MV-4-11 (cell line): ENCODE measurements at places on chromosomes 4 and X.

- no peak for DNase-seq
These were observed 65.3 kb downstream of the PDGFC start for GRCh38 chr4:156906325-156906724.

DNA sequence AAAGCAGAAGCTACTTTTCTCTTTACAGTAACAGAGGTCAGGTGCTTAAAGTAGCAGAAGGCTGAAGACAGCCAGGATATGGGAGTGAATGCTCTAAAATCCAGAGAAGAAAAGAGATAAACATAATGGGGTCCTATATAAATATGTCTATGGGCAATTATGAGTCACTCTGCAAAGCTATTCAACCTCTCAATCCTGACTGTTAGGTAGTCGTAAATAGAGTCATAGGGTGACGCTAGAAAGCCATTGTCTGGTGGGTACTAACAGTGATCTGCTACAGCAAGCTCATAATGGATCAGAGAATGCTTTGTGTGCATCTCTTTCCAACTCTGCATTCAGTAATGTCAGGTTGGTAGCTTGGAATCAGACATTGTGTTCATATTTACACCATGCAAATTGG is 53.5 kb upstream of the PDE5A start:
- no peak for DNase-seq

- DNase-seq = peak; percentile 11
These were observed 204.5 kb downstream of the SLC7A11 start for GRCh38 chr4:138037696-138038095.

DNA sequence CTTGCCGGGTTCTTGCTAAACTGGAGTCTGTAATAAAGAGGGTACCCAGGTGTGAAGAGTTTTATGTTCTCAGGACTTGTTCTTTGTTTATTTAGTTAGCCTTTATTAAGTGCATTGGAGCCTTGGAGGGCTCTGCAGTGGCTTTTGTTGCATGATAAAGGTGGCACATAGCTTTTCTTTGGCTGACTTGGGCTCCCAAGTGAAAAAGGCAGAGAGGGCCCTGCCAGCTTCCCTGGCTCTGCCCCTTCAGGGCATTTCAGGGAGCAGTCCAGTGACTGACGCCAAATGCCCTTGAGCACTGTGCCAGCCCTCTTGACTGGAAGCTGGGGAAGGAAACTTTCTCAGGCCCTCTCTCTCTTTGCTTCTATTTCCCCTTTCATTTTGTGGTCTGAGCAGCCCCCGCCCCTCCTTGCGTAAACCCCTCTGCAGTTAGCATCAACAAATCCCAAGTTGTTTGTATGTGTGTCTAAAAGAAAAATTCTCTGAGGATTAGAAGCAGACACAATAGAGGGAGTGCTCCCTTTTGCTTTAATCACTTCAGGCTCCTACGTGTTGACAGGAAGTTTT is 152.2 kb downstream of the NHS start:
- DNase-seq = peak; percentile 57

DNA sequence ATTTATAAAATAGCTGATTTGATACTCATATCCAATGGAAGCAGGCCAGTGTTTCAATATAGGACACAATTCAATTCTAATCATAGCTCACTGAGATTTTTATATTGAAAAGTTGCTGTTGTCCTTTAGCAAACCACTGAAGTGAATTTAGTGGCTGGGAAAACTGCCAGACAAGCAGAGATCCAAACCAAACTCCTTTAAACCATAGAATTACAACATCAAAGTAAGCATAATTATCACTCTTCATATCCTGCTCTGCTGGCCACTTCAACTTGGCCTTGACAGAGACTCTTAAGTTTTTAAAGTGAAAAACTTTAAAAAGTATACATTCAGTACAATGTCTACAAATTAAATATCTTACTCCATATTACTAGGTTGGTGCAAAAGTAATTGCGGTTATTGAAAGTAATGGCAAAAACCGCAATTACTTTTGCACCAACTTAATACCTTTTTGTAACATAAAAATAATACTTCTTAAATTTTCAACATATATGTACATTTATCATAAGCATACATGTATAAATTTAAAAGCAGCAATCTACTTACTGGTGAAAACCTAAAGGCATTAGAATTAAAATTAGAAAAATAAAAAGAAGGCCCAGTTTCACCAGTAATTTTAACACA is 433.0 kb downstream of the PCDH10 start:
- no peak for DNase-seq

DNA sequence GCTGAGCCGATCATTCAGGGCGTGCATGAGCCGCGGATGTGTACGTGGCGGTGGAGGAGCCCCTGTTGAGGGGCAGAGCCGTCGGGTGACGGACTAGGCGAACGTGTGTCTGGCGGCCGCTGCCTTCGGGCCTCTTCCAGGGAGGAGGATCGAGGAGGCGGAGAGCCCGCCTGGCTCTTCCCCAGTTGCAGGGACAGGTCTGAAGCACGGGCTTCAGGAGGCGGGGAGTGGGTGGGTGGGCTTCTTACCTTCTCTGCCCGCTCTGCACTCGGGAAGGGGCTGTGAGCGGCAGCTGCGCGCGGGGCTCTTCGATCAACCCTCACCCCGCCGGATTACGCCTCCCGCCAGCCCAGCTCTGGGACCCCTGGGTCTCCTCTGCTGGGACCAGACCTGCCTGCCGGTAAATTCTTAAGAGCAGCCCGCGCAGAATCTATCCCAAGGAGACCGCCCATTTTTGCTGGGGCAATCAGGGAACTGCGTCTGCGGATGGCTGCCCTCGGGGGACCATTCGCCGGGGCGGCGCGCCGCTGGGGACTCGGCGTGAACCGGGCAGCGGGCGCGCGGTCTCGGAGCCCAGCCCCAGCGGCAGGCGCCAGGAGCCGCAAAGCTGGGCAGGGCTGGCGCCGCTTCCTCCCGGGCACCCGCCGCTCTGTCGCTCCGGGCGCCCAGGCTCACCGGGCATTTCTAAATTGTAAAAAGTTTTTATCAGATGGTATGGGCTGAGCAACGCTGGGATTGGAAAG is 4.9 kb downstream of the PLAC8 start:
- DNase-seq = no peak

DNA sequence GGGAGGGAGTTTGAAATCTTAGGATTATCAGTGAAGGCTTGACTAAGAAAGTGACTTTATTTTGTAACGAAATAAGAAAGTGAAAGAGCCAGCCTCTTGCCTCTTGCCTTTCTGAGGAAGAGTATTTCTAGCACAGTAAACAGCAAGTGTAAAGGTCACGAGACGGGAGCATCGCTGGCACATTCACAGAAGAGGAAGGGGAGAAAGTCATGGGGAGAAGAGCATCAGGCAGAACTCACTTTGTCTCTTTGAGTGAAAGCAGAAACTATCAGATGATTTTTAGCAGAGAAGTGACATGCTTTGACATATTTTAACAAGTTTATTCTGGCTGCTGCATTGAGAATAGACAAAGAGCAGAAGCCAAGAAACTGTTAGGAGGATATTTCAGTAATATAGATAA is 313.8 kb downstream of the CAMK2D start:
- DNase-seq = peak; percentile 72

DNA sequence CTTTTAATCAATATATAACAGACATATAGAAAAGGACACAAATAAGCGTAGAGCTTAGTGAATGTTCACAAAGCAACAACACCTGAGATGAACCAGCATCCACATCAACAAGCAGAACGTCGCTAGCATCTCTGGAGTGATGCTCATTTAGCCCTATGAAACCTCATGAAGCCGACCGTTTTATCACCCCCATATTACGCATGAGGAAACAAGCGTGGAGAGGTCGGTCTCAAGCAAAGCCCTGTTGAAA is 524 bp upstream of the RPS3A start:
- no peak for DNase-seq

- DNase-seq = no peak
These were observed 296.1 kb upstream of the LDB2 start for GRCh38 chr4:17194586-17194985.

DNA sequence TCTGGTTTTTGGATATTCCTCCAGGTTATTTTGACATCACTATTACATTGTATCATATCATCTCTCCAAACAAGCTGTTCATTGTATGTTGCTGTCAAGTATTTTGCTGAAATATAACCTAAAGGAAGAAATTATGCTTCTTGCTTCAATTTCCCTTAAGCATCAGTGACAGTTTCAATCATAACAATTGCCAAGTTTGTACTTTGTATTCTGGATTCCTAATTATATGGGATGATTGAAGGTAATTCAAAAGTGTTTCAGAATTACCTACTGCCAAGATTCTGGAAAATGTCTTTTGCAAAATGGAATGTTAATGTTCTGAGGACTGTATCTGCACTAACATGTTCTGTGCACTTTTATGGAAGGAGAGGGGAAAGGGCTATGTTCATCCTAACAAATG is 228.7 kb downstream of the PRDM5 start:
- DNase-seq = no peak

- no peak for DNase-seq
These were observed 132.7 kb downstream of the TRAM1L1 start for GRCh38 chr4:116952530-116953136.

DNA sequence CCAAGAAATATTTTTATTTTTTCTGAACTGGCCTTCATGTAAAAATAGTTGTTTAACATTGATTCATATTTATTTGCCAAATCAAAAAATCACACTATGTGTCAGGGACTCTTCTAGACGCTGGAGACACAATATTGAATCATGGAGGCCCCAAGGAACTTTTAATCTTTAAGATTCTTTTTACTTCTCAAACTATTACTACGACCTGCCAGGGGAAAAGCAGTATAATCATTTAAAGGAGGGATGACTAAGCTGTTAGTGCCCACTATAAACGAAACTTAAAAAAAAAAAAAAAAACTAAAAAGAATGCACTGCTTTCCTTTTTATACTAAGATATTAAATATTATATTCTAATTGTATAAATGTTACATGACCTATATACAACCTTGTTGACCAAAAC is 84.7 kb downstream of the PPA2 start:
- no peak for DNase-seq

GRCh38 chr4:67885762-67886161 is 2.0 kb upstream of the TMPRSS11D start:
- DNase-seq = no peak

DNA sequence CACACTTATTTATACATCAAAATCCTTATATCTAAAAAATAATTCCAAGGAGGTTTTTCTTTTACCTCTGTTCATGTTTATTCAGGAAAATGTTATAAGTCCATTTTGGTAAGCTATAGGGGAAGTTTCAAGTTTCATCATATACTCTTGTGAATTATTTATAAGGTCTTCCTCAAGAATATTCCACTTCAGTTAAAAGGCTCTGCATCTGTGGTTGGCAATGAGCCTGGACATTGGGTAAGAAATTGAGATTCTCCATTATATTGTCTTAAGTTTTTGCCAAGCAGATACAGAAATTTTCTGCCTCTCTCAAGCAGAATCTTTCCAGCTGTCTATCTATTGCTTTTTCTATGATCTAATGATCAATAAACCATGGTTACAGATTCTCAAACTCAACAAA is 641.9 kb downstream of the NLGN4X start:
- DNase-seq = no peak

GRCh38 chr4:82381661-82382296 is 8.0 kb upstream of the HNRNPD start:
- DNase-seq = peak; percentile 60

DNA sequence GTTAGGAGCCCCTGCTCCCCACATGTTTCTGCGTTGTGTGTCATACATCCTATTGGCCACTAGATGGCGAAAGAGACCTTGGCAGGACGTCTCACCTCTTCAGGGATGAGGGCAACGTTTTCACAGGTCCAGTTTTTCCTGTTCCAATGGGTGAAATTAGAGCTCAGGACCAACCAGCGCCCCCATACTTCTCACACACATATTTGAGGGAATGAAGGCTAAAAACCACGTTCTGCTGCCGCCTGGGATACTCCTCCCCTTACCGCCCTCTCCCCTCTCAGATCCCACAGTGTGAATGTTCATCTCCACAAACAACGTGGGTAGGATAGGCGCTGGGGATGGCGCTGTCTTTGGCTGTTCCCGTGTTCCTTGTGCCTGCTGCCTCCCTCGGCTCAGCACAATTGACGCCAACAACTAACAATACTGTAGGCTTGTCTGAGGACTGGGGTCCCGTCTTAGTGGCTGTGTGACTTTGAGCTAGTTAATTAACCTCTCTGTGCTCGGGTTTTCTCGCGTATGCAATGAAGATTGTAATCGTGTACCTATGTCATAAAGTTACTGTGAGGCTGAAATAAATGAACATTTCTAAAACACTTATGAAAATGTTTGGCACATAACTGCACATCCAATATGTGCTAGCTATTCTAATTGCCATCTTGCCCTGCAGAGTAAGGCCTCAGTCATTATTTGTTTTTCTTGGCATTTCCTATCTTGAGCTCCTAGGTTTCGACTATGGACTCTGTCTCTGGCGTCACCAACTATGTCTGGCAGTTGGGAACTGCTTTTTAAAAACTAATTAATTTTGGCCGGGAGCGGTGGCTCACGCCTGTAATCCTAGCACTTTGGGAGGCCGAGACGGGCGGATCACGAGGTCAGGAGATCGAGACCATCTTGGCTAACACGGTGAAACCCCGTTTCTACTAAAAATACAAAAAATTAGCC is 181.3 kb upstream of the STK26 start:
- DNase-seq = peak; percentile 1

- DNase-seq = no peak
These were observed 914.6 kb upstream of the INTU start for GRCh38 chr4:126718136-126718535.

DNA sequence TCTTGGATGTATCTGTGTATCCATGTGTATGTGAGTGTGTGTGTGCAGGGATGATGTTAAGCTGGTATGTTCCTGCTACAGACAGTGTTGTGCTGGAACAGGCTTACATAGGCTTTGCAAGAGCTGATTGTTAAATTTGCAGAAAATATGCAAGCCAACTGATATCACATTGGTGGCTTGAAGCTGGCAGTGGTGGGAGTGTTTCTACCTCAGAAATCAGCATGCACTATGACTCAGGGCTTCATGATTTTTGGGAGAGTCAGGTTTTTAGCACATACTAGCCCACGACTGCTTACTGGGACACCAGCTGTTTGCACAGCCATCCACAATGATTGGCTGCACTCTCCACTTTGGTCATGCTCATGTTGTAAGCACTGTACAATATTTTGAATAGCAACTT is 261.8 kb downstream of the DHX15 start:
- no peak for DNase-seq

GRCh38 chrX:135389243-135389642 is 32.5 kb upstream of the SMIM10L2A start:
- DNase-seq = no peak

- DNase-seq = no peak
These were observed 95.5 kb downstream of the CASK start for GRCh38 chrX:41827886-41828285.

DNA sequence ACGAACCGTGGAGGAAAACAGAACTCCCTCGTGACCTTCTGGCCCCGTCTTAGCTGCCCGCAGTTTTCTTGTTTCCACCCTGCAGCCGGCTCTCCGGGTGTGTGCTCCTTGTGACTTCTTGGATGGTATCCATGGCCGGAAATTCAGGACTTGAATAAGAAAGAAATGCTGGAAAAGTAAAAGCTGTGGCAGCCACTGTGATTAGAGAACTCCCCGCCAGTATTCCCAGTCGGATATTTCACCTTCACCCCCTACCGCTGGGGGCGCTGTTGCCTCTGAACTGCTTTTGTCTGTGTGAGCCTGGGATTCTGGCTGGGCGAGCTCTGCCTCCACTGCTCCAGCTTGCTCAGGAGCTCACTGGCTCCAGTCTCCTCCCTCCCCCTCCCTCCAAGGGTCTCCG is 41.5 kb upstream of the CYP4V2 start:
- no peak for DNase-seq

GRCh38 chr4:43682551-43682950 is 766.1 kb downstream of the KCTD8 start:
- DNase-seq = no peak

- peak; percentile 10 for DNase-seq
These were observed 195.8 kb downstream of the MAML3 start for GRCh38 chr4:139957986-139958738.
